ENCODE measurements at places on chromosomes 7 and 10. TPM values are rescaled to one million over a fixed set of nuclear protein-coding genes. Genes with fewer than 3 reads are reported as not detected.

DNA sequence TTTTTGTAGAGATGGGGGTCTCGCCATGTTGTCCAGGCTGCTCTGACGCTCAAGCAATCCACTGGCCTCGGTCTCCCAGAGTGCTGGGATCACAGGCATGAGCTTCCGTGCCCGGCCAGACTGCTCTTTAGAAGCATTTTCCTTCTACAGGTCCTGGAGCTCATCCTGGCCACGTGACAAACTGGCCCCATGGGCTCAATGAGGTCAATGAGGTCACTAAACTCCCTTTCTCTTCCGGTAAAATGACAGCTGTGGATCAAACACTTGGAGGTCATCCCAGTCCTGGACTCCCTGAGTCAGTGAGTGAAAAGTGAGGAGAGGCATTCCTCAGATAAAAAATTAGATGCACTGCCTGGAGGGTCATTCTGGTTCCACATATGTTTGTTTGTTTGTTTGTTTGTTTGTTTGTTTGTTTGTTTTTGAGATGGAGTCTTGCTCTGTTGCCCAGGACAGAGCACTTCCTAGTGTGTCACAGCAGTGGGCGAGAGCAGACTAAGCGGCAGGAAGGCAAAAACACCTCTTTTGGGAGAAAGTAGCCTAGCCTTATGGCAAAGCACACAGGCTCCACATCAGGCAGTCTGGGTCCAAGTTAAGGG lies 134.9 kb downstream of the TNS3 start:
- peaks cover 69% of the 10 kb centered on the region for H3K36me3 ChIP-seq
- DNase-seq = no peak
- H3K27me3 ChIP-seq = no peaks in the 10 kb centered on the region
- H3K27ac ChIP-seq = no peak overlapping the region

GRCh38 chr7:149016876-149017275 lies 11.4 kb downstream of the PDIA4 start:
- H3K4me1 ChIP-seq = no peaks in the 10 kb centered on the region
- H3K27ac ChIP-seq = no peak overlapping the region
- DNase-seq = no peak
- H3K36me3 ChIP-seq = peaks cover 9% of the 10 kb centered on the region

DNA sequence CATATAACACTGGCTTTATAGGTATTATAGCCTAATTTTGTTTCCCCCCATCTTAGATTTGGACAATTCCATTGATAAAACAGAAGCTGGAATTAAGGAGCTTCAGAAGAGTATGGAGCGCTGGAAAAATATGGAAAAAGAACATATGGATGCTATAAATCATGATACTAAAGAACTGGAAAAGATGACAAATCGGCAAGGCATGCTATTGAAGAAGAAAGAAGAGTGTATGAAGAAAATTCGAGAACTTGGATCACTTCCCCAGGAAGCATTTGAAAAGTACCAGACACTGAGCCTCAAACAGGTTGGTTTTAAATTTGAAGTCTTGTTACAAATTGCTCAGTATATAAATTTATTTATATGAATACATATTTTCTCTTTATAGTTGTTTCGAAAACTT lies 34.1 kb downstream of the SMC3 start:
- no peak for DNase-seq
- H3K27me3 ChIP-seq = no peaks in the 10 kb centered on the region
- H3K4me1 ChIP-seq = no peaks in the 10 kb centered on the region
- H3K36me3 ChIP-seq = peaks cover 17% of the 10 kb centered on the region
- H3K4me3 ChIP-seq = no peak overlapping the region

- no peak overlapping the region for H3K4me3 ChIP-seq
- H3K4me1 ChIP-seq = peaks cover 22% of the 10 kb centered on the region
- H3K27ac ChIP-seq = peak overlapping the region; percentile 32
- peak; percentile 90 for DNase-seq
- no peaks in the 10 kb centered on the region for H3K36me3 ChIP-seq
Observed at GRCh38 chr7:16891874-16892643, 10.3 kb upstream of the AGR3 start.

DNA sequence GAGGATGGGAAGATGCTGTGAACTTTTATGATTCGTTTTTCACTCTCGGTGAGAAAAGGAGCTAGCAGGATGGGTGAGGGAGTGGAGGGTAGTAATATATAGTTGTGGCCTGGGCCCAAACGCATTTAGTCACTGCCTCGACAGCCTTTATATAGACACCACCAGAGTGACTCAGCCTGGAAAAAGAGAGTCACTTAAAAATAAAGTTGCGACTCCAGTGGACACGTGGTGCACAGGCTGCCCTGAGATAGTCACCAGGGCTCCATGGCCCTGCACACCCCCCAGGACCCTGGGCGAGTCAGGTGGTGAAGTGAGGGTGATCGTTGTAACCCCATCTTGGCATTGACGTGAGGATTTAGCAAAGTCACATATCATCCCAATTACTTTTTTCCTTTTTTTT lies 106.7 kb downstream of the CUX1 start:
- no peak overlapping the region for H3K4me3 ChIP-seq
- H3K4me1 ChIP-seq = no peaks in the 10 kb centered on the region
- no peaks in the 10 kb centered on the region for H3K36me3 ChIP-seq
- no peak for DNase-seq
- H3K27me3 ChIP-seq = no peaks in the 10 kb centered on the region

CYP26A1 gene
- polyA plus RNA-seq = 0.03 TPM

ARF5 gene
- 214 TPM for polyA plus RNA-seq

DNA sequence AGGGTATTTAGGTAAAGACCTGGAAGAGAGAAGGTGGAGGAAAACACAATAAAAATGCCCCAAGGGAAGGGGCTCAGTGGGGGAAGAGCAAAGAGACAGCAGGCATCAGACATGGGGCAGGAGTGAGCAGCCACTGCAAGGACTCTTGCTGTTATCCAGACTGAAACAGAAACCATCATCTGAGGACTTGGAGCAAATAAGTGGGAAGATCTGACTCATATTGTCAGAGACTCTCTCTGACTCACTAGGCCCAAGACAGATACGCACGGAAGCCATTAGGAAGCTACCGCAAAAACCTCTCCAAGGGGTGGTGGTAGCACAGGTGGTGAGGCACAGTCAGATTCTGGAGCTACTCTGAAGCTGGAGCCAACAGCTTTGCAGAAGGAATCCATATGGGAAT lies 110.7 kb downstream of the RNF32 start:
- no peaks in the 10 kb centered on the region for H3K27me3 ChIP-seq
- no peak overlapping the region for H3K27ac ChIP-seq
- H3K4me3 ChIP-seq = no peak overlapping the region
- H3K36me3 ChIP-seq = no peaks in the 10 kb centered on the region
- no peak for DNase-seq

- H3K4me3 ChIP-seq = no peak overlapping the region
- DNase-seq = no peak
- no peaks in the 10 kb centered on the region for H3K4me1 ChIP-seq
- H3K36me3 ChIP-seq = no peaks in the 10 kb centered on the region
- no peak overlapping the region for H3K27ac ChIP-seq
Observed at GRCh38 chr7:115363916-115364315, 442.0 kb downstream of the MDFIC start.

CACNA2D1 gene
- polyA plus RNA-seq = 4.0 TPM

GRCh38 chr7:92343714-92344113 lies 97.9 kb downstream of the ANKIB1 start:
- H3K27ac ChIP-seq = no peak overlapping the region
- DNase-seq = no peak
- H3K4me3 ChIP-seq = no peak overlapping the region
- H3K36me3 ChIP-seq = peaks cover 5% of the 10 kb centered on the region
- no peaks in the 10 kb centered on the region for H3K27me3 ChIP-seq
- no peaks in the 10 kb centered on the region for H3K4me1 ChIP-seq

GRCh38 chr10:62193479-62193878 lies 75.2 kb downstream of the RTKN2 start:
- no peak overlapping the region for H3K27ac ChIP-seq
- no peaks in the 10 kb centered on the region for H3K27me3 ChIP-seq
- DNase-seq = no peak
- H3K36me3 ChIP-seq = peaks cover 2% of the 10 kb centered on the region

ELOVL3 gene
- 0.40 TPM for polyA plus RNA-seq

GRCh38 chr7:36047091-36047658 lies 105.9 kb upstream of the EEPD1 start:
- no peak overlapping the region for H3K4me3 ChIP-seq
- no peaks in the 10 kb centered on the region for H3K36me3 ChIP-seq
- peak overlapping the region; percentile 21 for H3K27ac ChIP-seq
- H3K4me1 ChIP-seq = peaks cover 4% of the 10 kb centered on the region

GJD4 gene
- 0.09 TPM for polyA plus RNA-seq

PRKCQ gene
- polyA plus RNA-seq = 3.4 TPM

DNA sequence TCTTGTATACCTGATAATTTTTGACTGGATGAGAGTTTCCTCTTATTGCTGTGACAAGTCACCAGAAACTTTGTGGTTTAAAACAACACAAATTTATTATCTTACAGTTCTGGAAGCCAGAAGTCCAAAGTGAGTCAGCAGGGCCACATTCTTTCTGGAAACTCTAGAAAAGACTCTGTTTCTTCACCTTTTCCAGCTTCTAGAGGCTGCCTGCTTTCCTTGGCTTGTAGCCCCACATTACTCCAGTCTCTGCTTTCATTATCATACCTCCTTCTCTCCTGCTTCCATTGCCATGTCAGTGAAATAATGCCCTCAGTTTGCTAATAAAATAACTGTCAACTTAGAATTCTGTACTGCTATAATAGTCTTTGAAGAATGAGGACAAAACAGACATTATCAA lies 65.3 kb downstream of the VCL start:
- H3K27ac ChIP-seq = no peak overlapping the region
- no peak overlapping the region for H3K4me3 ChIP-seq
- no peaks in the 10 kb centered on the region for H3K27me3 ChIP-seq

LDB3 gene
- polyA plus RNA-seq = 1.1 TPM

DNA sequence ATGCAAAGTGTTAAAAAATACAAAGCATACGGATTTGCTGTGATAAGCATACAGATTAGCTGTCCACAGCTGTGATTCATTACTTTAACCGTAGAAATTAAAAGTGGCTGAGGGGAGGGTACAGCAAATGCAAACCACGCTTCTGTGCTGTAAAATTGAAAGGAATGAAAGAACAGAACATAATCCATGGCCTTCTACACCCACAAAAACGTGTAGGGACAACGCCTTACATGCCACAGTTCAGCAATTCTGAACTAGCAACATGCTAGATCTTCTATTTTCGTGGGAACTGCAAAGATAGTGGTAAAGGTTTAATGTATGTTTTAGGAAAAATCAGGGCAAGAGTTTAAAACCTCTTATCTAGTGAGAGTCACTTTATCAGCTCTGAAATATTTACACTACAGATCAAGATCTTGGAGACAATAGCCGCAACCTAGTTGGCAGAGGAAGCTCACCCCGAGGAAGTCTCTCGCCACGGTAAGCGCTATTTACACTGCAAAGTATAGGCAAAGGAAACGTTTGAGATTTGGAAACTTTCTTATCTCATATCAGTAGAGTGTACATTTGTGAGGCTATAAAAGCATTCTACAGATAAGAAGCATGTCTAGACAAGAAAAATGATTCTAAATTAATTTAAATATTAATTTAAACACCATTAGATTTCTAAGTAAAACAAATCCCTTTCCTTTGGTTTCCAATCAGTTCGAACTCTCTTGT lies 193.6 kb downstream of the MLLT10 start:
- H3K27ac ChIP-seq = no peak overlapping the region
- no peak overlapping the region for H3K4me3 ChIP-seq
- no peaks in the 10 kb centered on the region for H3K36me3 ChIP-seq
- no peaks in the 10 kb centered on the region for H3K27me3 ChIP-seq
- peaks cover 4% of the 10 kb centered on the region for H3K4me1 ChIP-seq

- no peaks in the 10 kb centered on the region for H3K27me3 ChIP-seq
- no peaks in the 10 kb centered on the region for H3K36me3 ChIP-seq
- no peak overlapping the region for H3K27ac ChIP-seq
- no peak overlapping the region for H3K4me3 ChIP-seq
- no peak for DNase-seq
Observed at GRCh38 chr10:126309228-126309883, 78.9 kb downstream of the ADAM12 start.

- no peak overlapping the region for H3K4me3 ChIP-seq
- H3K27me3 ChIP-seq = no peaks in the 10 kb centered on the region
- no peak for DNase-seq
- no peaks in the 10 kb centered on the region for H3K4me1 ChIP-seq
Observed at GRCh38 chr10:14040787-14041631, 289.7 kb downstream of the FRMD4A start.

IFIT2 gene
- polyA plus RNA-seq = 4.8 TPM

GRCh38 chr10:89280508-89280907 lies 21.3 kb upstream of the IFIT2 start:
- H3K36me3 ChIP-seq = no peaks in the 10 kb centered on the region
- no peak for DNase-seq
- no peaks in the 10 kb centered on the region for H3K27me3 ChIP-seq
- no peak overlapping the region for H3K4me3 ChIP-seq

CFAP46 gene
- polyA plus RNA-seq = not detected

COPS6 gene
- 84.8 TPM for polyA plus RNA-seq

DNA sequence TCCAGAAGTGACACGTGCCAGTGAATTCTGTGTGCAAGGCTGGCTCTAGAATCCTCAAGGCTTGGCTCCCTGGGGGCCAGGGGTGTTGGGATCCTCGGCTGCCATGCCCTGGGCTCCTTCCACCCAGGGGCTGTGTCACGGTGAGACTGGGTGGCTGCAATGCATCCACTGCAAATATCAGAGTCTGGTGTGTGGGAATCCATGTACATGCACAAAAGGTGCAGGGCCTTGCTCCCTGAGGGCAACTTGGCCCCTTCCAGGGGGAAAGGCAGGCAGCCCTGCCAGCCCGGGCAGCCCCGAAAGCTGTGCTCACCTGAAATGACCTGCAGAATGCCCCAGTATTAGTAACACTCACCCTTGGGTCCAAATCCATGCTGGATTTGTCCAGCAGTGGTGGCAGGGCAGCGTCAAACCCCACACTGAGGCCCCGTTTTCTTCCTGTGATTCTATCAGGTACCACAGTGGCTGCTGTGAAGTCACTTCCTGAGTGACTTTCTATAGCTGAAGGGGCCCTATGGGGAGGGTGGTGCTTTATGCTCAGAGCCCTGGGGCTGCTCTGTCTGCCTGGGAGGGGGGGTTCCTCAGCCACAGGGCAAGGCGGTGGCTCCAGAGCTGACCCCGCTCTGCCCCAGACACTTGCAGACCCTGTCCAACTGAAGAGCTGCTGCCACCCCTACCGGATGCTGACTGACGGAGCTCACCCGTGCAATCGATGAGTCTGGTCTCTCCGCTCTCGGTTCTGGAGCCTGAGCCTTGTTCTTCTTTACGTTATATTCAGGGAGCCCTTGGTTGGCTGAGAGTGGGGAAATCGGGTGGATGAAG lies 317.7 kb downstream of the GLRX3 start:
- H3K4me1 ChIP-seq = no peaks in the 10 kb centered on the region
- H3K4me3 ChIP-seq = no peak overlapping the region
- H3K27me3 ChIP-seq = no peaks in the 10 kb centered on the region
- no peak for DNase-seq
- no peaks in the 10 kb centered on the region for H3K36me3 ChIP-seq
- no peak overlapping the region for H3K27ac ChIP-seq

INHBA gene
- 1.2 TPM for polyA plus RNA-seq

VAX1 gene
- not detected for polyA plus RNA-seq

Measured in small intestine (tissue), 16 donors.